ENCODE measurements at places on chromosomes 4 and X.

DNA sequence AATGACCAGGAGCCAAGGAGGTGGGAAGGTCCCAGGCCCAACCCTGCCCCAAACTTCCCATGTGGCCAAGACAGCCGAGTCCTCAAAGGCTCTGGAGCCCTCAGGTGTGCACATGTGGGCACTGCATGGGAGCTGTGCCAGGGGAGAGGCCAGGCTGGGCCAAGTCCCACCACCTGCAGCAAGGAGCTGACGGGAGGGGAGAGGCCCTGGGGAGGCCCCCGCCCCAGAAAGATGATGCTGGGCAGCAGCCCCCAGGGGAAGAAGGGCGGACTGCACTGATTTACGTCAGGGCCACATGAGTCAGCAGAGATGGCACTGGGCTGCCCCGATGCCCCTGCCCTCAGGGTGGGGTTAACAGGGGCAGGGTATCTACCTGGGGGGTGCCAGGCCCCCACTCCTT, 1.4 kb downstream of the L1CAM start:
- DNase-seq: no peak

GRCh38 chr4:187109636-187110035, 386.0 kb upstream of the FAT1 start:
- no peak for DNase-seq

DNA sequence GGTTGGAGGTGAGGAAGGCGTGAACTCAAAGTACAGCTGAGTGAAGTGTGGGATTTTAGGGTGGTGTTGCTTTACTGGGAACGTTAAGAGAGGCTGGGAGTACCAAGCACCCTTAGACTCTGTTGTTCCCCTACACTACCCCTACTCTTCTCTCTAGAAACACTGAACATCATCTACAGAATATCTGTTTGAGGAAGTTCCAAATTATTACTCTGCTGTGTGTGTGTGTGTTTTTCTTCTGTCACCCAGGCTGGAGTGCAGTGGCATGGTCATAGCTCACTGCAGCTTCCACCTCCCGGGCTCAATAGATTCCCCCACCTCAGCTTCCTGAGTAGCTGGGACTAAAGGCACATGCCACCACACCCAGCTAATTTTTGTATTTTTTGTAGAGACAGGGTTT, 76.7 kb upstream of the AP1S2 start:
- no peak for DNase-seq

GRCh38 chr4:21452931-21453330, 495.6 kb downstream of the KCNIP4 start:
- DNase-seq: no peak

DNA sequence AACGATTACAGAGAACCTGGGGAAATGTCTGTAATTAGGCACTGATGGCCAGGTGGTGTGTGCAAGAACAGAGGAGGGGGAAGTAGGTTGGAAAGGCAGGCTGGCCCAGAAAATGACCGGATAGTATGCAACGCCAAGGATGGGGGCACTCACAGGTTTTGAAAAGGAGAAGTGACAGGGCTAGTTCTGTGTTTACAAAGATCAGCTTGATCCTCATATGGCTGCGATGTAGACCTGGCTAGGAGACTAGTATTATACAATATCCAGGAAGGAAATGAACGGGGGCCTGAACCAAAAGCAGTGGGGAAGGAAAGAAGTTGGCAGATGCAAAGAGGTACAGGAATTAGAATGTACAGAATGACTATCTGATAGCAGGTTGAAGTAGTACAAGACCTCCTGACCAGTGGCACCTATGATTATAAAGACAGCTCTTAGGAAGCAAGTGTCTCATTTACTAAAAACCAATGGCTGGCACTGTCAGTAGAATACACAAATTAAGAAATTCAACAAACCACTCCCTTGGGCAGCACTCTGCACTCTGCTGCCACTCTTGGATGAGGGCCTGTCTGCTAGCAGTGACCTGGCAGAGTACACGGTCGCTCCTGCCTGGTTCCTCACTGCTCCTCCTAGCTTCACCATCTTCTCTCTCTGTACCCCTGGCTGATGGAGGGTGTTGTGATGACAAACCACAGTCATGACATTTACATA, 14.1 kb downstream of the MFAP3L start:
- DNase-seq: no peak

DNA sequence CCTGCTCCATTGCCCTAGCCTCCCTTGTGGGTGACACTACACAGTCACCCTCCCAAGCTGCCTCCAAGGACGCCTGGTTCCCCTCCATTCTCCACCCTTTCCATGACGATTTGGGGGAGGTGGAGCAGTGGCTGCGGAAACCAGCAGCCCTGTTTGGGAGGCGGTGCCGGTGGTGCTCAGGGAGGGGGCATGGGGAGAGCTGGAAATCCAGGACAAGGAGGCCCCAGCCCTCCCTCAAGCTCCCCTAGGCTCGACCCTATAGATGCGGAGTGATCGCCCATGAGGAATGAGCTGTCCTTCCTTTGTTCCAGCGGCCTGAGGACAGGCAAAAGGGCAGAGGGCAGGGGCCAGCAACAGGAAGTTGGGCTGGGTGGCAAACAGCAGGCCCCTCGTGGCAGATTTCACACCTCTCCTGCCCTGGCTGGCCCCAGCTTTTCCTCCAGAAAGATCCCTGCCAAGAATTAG, 3.6 kb upstream of the RENBP start:
- DNase-seq: no peak

GRCh38 chrX:49949961-49950360, 27.6 kb downstream of the CLCN5 start:
- no peak for DNase-seq

DNA sequence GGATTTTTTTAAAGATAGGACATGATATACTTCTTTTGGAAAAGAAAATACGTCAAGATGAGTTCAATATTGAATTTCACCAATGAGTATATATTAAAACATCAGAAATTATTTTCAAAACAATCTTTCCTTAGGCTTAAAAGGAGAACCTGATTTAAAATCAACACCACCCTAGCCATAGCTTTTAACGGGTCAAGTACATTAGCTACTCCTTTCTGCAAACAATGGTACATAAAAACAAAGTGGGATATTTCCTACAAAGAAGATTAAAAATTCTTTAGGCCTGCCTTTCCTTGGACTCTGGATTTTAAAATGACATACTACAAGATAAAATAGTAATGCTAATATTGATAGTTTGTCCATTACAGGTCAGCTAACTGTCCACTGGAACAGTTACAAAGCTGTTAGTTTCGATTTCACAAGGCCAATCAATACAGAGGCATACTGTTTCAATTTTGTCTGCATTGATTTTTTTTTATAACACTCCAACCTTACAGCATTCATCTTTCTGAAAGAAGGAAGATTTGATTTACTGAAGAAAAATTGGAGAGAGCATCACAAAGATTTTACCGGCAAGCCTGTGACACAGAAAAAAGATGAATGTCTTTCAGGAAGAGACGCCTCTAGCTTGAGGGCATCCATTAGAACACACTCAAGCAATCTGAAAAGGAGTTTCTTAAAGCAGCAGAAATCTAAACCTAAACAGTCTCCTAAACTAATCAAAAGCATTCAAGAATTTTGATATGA, 97.2 kb downstream of the MAB21L2 start:
- no peak for DNase-seq

DNA sequence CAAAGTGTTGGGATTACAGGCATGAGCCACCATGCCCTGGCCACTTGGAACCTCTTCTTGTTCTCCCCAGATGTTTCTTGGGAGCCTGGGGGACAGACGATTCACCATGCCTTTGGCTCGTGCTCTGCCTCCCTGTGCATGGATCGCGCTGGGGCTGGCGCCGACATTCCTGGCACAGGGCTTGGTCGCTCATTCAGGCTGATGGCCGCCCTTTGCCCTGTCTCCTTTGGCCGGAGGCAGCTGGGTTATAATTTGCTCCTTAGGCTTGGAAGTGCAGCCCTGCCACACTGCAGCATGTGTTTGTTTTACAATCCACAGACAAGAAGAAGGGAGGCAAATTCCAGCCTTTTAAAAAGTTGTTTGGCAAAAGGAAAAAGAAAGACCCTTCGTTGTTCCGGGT, 115.3 kb downstream of the AASDH start:
- peak; percentile 64 for DNase-seq

DNA sequence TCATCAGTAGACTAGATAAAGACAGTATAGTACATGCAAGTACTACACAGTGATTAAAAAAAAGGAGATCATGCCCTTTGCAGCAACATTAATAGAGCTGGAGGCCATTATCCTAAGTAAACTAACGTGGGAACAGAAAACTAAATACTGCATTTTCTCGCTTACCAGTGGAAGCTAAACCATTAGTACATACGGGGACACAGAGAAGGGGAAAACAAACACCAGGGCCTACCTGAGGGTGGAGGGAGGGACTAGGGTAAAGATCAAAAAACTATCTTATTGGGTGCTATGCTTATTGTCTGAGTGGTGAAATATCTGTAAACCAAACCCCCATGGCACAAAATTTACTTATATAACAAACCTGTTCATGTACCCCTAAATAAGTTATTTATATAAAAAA, 836.9 kb downstream of the SH3BGRL start:
- DNase-seq: no peak

GRCh38 chrX:28225513-28225912, 244.3 kb upstream of the DCAF8L1 start:
- DNase-seq: no peak

GRCh38 chrX:70313503-70313902, 23.6 kb downstream of the KIF4A start:
- no peak for DNase-seq

GRCh38 chr4:153018684-153019083, 82.6 kb downstream of the FHDC1 start:
- DNase-seq: no peak

DNA sequence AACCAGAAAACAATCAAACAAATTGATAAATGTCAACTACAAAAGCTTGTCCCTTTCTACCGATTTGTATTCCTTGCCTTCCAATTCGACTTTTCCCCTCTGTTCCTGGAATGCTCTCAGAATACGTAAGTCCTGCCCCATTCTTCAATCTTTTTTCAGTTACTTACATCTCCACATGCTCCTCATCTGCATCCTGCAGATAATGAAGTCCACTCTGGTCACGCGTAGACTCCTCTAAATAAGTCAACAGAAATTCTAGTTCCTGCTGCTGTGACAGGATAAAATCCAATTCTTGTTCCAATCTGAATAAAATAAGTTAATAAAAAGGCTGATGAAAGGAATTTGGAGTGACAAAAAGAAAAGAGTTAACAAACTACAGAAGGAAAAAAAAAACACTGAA, 34.4 kb upstream of the RBM41 start:
- DNase-seq: no peak

DNA sequence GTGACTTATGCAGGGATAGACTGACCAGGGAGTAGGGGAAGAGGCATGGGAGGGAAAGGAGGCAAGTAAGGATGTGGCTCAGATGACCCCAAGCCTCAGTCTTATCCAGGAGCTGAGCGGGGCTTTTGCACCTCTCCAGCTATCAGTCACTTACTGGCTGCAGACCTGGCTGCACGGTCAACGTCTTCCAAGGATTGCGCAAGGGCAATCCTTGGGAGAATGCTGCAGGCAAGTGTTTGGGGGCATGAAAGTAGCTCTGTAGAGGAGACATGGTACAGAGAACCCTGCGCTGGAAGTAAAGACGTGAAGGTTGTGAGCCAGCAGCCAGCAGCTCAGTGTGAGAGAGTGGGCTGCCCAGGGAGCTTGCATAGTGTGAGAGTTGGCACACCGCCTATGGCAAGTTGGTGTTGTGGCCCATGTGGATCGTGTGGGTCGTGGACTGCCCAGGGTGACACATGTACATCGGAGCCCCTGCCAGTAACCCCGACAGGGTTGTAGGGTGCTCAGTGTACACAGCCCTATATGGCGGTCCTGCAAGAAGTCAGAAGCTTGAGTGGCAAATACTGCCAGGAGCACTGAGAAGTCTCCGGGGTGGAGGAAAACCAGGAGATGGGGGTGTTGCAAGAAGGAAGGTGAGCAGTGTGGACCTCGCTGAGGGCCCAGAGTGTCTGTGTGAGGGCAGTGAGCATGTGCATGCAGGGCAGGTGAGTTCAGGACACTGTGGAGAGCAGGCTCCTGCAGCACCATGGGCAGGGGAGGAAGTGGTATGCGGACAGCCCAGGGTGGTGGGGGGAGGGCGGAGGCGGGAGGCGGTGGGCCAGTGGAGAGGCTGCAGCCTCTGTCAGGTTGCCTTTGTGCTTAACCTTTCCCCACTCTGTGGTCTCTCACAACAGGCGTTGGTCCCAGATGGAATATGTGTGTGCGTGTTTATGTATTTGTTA, 50.9 kb downstream of the KIT start:
- no peak for DNase-seq

DNA sequence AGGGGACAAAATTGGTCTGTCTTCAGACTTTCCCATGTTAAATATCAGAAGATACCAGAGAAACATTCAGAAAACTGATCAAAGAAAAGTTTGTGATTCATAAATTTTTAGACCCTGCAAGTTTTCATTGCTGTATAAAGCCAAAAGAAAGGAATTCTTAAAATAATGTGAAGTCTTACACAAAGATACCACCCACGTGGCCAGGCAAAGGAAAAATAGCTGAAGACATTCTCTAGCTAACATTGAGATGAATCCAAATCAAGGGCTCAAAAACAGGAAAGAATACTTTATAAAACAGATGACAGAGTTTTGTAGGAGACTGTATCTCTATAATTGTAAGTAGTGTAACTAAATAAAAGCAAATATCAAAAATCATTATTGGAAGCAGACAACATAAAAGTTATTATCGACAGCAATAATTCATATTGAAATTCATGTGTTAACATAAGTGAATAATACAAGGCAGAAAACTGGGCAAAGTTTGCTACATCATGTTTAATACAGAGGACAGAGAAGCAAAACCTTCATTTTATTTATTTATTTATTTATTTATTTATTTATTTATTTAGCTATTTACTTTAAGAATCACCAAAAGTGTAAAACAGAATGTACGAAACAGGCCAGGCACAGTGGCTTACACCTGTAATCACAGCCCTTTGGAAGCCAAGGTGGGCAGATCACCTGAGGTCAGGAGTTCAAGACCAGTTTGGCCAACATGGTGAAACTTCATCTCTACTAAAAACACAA, 204.6 kb upstream of the SLIT2 start:
- no peak for DNase-seq

DNA sequence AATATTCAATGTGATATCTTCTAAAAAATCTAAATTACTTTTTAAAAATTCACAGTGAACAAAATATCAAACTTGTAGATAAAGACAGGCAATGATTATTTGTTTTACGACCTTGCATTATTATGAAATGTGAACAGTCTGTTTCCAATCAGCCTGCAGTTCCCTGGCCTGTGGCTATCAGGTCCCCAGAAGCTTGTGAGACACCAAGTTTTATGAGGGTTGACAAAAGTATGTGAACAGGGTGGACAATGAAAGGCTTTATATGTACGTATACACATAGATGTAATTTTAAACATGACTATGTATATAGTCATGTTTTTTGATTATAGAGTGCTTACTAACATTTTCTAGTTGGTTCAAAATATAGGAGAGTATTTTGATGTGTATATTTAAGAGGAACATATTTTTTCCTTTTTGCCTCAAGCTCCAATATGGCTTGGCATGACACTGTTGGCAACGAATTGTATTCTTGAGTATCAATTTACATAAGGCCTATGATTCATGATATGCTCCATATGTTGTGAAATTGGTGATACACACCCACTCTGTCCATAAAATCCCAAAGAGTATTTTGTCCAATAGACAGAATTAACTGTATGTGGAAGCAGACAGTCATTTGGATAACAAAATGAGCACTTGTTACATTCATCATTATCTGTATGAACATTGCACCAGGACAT, 55.7 kb downstream of the BTC start:
- DNase-seq: no peak

GRCh38 chr4:18689308-18690115, 668.0 kb upstream of the LCORL start:
- no peak for DNase-seq

- no peak for DNase-seq
Observed at GRCh38 chr4:177796841-177797240, 354.6 kb upstream of the AGA start.
